MCF 10A (cell line): ENCODE measurements at places on chromosomes 13 and 19.

DNA sequence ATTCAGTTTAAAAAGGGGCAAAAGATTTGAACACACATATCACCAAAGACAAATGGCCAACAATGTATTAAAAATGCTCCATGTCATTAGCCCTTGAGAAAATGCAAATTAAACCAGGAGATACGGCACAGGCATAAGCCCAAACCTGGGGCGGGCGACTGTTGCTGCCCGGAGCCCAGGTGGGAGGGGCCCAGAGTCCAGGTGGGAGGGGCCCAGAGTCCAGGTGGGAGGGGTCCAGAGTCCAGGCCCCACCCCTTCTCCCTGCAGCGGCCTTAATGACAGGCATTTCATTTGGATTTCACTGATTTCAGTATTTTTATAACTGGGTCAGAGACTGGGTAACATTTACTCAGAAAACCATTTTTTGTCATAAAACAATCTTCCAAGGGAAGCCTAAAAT is 78.2 kb downstream of the RASA3 start:
- no peak for DNase-seq

DNA sequence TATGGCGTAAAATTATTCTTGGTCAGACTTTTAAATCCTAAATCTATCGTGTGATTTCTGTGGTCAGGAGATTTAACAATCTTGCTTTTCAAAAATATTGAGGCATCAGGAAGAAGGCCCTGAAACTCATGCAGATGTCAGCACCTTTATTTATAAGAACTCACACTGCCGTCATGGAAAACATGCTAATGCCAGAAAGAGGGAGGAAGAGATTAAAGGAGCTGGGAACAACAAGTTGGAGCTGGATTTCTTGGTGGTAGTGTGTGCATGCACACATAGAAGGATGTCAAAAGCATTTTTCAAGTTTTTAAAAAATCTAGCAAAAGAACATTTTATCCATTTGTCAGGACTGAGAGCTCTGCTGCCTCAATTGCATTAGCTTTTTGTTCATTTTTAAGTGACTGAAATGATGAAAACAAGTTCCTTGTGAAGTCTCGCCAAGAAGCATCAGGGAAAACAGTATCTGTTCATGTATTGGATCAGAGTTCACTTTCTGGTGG is 342.5 kb downstream of the SPRY2 start:
- no peak for DNase-seq

- DNase-seq = no peak
Measured at GRCh38 chr19:54661846-54662481, 821 bp upstream of the LILRB4 start.

DNA sequence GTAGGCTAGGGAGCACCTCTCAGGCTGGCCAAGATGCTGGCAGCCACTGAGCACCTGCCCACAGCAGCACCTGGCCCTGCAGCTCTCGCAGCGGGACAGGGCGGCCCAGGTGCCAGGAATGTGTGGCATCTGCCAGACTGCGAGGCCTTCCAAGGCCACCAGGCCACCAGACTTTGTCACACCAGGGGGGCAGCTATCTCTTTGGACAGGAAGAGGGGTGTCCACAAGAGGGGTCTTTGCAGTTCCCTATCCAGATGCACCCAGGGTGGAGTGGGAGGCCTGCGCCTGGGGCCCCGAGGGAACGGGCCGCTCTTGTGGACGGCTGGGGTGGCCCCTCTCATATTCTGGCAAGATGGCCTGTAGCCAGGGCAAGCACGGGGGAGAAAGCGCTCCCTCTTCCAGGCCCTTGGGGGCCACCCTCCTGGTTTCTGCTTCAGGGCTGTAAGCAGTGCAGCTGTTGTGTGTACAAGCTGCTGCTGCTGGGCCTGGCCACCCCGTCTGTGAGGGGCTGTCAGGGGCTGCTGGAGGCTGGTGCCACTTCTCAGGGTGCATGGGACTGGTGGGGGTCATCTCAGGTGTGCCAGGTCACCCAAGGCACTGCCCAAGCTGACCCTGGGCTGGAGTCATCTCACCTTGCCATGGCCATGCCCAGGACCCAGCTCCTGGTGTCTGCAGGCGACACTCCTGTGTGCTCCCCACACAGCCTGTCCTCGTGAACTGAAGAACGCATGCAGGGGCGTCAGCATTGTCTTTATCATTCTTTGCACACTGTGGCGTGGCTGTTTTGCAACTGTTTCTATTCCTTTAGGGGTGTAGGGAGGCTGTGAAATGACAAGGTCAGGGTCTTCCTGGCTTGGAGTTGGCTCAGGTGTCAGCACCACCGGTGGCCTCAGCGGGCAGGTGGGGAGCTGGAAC is 1.8 kb downstream of the TEX29 start:
- DNase-seq = no peak
